ENCODE measurements at places on chromosomes 3 and 15.

GRCh38 chr3:140096037-140096436, 161.1 kb downstream of the CLSTN2 start:
- no peak for DNase-seq

DNA sequence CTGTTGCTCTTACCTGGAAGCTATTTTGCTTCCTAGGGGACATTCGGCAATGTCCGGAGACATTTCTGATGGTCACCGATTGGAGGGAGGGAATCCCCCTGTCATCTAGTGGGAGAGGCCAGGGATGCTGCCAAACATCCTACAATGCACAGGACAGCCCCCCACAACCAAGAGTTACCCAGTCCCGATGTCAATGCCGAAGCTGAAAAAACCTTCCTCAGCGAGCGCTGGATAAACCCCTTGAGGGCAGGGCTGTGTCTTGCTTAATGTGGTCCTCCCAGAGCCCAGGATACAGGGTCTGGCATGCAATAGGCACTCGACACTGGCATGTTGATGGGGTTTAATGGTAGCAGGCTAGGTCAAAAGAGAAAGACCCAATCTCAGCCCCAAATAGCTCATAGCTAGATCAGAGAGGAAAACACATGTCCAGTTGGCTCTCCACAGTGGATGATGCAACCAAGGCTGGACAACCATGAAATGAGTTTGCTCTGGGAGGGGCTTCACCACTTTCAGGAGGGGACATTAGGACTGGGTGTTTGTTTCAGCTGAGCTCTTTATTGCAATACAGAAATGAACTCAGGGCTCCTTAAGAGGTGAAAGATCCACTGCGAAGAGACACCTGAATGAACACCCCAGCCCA, 16.5 kb upstream of the PAQR5 start:
- DNase-seq: no peak

- no peak for DNase-seq
These were observed 268.5 kb upstream of the CTNNB1 start for GRCh38 chr3:40930756-40931155.

GRCh38 chr3:134609821-134610431, 40.9 kb downstream of the KY start:
- no peak for DNase-seq

DNA sequence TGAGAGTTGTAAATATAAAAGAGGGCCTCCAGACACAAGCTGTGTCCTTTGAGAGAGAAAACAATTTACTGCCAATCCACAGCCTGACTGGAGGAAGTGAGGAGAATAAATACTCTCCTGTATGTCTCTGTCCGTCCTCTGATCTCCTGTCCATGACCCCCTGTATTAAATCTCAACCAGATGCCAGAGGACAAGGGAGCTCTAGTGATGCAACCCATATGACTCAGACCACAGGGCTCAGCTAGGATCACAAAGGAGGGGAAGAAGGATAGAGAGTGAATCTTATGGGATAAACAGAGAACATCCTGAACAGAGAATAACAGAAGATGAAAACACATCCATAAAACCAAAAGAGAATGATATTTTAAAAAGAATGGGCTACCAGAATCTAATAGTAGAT, 482.6 kb downstream of the PLOD2 start:
- no peak for DNase-seq

GRCh38 chr3:100857863-100858262, 135.4 kb downstream of the ABI3BP start:
- no peak for DNase-seq

DNA sequence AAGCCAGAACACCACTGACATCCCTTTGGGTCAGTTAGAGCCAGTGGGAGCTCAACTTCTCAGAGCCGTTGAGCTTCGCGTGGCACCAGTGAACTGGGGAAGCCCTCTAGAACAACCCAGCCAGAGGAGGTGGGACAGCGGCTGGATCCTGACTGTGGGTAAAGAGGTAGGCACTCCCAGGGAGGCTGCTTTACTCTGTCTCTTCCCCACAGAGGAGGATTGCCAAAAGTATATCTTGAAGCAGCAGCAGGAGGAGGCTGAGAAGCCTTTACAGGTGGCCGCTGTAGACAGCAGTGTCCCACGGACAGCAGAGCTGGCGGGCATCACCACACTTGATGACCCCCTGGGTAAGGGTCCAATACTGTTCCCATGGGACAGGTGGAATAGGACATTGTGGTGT, 1.2 kb downstream of the MYD88 start:
- DNase-seq: no peak

Measured in NCI-H1694 (cell line).